ENCODE measurements at places on chromosomes 2 and 18. TPM values are rescaled to one million over a fixed set of nuclear protein-coding genes. Genes with fewer than 3 reads are reported as not detected.

The HES6 gene
- total RNA-seq = 76.3 TPM

The NEU2 gene
- total RNA-seq = not detected

GRCh38 chr2:161206471-161207032, 46.3 kb downstream of the TANK start:
- no peaks in the 10 kb centered on the region for H3K27me3 ChIP-seq
- H3K4me3 ChIP-seq = no peak overlapping the region
- H3K27ac ChIP-seq = no peak overlapping the region

GRCh38 chr2:172513935-172514586, 41.8 kb upstream of the PDK1 start:
- H3K4me1 ChIP-seq = no peaks in the 10 kb centered on the region
- no peak overlapping the region for H3K27ac ChIP-seq
- DNase-seq = peak; percentile 54
- H3K36me3 ChIP-seq = peaks cover 7% of the 10 kb centered on the region
- H3K4me3 ChIP-seq = no peak overlapping the region

- no peaks in the 10 kb centered on the region for H3K27me3 ChIP-seq
- H3K27ac ChIP-seq = no peak overlapping the region
- DNase-seq = no peak
- no peak overlapping the region for H3K4me3 ChIP-seq
Observed at GRCh38 chr2:136298631-136299030, 180.7 kb upstream of the CXCR4 start.

DNA sequence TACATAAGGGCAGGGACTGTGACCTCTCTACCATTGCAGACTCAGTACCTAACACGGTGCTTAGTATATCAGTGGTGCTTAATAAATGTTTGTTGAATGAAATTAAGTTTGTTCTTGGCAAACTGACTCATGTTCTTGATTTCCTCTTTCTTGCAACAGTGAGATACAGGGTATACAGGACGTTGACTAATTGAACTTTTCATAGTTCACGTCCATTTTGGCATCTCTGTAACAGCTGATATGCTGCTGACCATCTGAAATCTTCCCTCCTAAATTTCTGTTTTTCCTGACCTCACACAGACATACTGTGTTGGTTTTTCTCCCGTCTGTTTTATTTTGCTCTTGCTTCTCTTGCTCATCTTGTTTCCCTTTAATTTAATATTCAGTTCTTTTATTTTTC, 44.2 kb downstream of the LHCGR start:
- H3K27ac ChIP-seq = no peak overlapping the region
- H3K4me3 ChIP-seq = no peak overlapping the region
- no peak for DNase-seq
- H3K36me3 ChIP-seq = no peaks in the 10 kb centered on the region
- H3K27me3 ChIP-seq = no peaks in the 10 kb centered on the region

DNA sequence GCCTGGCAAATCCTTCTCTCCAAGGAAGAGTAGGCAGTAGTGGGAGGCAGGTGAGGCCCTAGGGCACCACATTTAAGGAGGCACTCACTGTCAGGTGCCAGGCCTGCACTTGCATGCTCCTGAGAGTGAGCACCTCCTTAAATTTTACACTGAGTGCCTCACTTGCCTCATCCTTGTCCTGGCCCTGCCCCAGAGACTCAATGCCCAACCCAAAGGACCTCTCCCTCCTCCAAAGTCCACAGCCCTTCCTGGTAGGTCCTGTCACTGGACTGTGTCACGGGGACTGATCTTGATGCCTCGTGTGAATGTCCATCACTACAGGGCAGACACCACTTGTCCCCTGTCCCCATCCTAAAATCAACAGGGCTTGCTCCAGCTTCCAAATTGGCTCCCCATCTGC, 235.6 kb downstream of the ZBTB7C start:
- no peak overlapping the region for H3K4me3 ChIP-seq
- H3K27ac ChIP-seq = no peak overlapping the region
- H3K4me1 ChIP-seq = no peaks in the 10 kb centered on the region
- no peak for DNase-seq
- H3K36me3 ChIP-seq = no peaks in the 10 kb centered on the region
- no peaks in the 10 kb centered on the region for H3K27me3 ChIP-seq

Data from GM23338 (cell line).